ENCODE measurements at places on chromosomes 5 and 9.

DNA sequence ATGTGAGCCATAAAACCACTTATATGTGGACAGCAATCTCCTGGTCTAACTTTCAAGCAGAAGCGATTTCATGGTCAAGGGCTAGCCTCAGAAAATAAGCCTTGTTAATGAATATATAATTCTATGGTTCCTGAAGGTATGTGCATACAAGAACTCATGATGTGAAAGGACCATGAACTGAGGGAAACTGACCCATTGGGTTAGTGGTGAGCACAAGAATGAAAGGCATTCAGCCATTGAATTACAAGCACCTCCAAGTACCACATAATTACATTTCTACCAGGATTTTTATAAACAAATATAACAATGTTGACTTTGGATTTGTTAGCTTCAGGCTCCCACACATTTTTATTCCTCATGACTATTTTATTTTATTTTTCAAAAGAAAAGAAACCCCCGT is 459.0 kb downstream of the TLE4 start:
- no peak for DNase-seq

- DNase-seq, result no peak
These were observed 106.8 kb upstream of the FBXL7 start for GRCh38 chr5:15393146-15393545.

DNA sequence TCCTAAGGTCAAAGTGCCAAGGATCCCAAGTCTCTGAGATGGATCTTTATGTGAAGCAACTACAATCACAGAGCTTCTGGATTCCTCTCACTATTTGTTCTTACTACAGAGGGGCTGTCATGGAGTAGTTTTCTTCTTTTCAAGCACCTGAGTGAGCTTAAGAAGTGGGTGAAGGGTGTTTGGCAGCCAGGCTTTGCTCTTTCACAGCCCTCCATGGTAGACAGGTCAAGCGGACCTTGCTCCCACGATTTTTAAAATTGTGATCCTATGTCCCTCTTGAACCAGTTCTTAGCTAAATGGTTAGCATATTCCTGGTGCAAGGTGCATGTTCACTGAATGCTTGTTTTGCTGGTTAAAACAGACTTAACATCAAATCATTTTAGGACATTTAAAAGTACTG is 332.2 kb downstream of the GADD45G start:
- no peak for DNase-seq

- no peak for DNase-seq
These were observed 3.5 kb upstream of the TMED9 start for GRCh38 chr5:177588413-177588909.

- no peak for DNase-seq
These were observed 583.9 kb downstream of the SEMA5A start for GRCh38 chr5:8961956-8962355.

- no peak for DNase-seq
These were observed 56.6 kb downstream of the CHSY3 start for GRCh38 chr5:129960831-129961230.

- no peak for DNase-seq
These were observed 51.4 kb upstream of the SLC2A8 start for GRCh38 chr9:127345566-127345965.

DNA sequence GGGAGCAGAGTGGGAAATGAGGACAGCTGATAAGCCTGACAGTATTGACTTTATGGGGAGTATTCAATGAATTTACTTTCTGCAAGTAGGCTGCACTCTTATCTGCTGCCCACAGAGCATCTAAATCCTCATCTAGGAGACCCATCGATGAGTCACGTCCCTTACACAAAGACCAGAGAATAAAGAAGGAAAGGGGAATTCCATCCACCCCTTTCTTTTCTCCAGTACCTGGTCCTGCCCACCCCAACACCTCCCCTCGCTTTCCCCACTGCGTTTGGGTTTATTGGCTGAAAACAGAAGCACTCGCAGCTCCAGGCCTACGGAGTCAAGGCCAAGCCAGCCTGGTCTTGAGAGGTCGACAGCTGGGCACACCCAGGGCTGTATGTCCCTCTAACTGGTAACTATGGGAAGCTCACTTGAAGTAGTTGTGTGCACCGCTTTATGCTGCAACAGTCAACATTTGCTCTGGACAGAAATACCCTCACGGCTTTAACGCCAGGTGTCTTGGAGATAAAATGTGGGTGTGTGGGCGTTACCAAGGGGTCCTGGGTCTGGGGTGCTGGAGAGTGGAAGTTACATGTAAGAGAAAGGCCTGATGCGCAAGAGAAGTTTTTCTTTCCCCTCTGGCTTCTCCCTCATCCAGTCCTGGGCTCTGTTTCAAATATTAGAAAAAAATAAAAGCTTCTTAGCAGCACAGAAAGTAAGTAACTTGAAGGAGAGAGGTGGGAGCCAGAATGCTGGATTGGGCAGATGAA is 14.5 kb upstream of the TAL2 start:
- DNase-seq, result no peak

DNA sequence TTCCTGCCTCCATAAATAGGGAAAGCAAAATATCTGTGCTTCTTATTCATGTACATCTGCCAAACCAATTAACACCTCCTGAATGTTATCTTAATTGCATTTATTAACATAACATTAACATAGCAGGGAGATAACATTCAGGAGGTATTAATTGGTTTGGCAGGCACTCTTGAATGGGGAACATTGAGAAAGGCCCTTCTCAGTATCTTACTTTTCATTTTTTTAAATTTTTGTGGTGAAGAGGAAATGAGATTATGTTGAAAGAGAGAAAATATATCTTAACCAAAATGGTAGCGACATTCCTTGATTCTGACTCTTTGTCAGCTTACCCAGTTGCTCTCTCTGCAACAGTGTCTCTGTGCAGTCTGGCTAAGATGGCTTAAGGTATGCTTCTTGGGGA is 100.4 kb upstream of the TLE1 start:
- DNase-seq, result no peak

- no peak for DNase-seq
These were observed 2076.0 kb upstream of the CDH9 start for GRCh38 chr5:29114331-29114768.

- no peak for DNase-seq
These were observed 133.7 kb downstream of the PLPPR1 start for GRCh38 chr9:101162231-101162630.

GRCh38 chr9:126886034-126886822 is 25.8 kb downstream of the ZBTB34 start:
- DNase-seq, result no peak

DNA sequence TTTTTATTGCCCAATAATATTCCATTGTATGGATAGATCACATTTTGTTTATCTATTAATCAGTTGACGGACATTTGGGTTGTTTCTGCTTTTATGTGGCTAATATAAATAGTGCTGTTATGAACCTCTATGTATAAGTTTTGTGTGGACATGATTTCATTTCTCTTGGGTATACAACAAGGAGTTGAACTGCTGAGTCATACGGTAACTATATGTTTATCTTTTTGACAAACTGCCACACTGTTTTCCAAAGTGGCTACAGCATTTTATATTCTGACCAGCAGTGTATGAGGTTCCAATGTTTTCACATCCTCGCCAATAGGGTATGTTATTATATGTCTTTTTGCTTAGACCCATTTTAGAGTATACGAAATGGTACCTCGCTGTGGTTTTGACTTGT is 264.3 kb downstream of the RFX3 start:
- no peak for DNase-seq

GRCh38 chr9:123834889-123835562 is 94.9 kb downstream of the DENND1A start:
- DNase-seq, result no peak

GRCh38 chr5:174690271-174690670 is 34.1 kb upstream of the MSX2 start:
- DNase-seq, result no peak

- DNase-seq, result no peak
These were observed 30.2 kb downstream of the SH3PXD2B start for GRCh38 chr5:172424111-172424490.

DNA sequence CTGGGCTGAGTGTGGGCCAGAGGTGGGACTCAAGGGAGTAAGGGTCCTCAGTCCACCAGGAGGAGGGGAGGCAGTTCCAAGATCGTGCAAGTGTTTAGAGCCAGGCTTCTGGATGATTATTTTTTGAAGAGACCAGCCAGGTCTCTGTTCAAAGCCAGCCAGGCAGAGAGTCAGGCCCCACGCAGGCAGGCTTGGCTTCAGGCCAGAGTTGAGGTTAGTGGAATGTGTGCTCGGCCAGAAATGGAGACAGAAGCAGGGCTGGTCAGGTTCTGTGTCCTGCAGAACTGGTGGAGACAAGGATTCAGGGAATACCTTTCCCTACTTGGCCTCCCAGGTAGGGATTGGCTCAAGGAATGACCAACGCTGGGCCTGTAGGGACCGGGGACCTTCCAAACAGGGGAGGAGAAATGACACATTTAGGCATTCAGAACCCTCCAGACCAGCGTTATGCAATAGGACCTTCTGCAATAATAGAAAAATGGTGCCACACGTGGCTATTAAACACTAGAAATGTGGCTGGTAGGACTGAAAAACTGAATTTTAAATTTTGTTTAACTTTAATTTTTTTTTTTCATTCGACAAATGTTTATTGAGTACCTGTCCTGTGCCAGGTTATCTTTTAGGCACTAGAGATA is 106.2 kb downstream of the CMYA5 start:
- DNase-seq, result no peak

GRCh38 chr5:88680253-88681132 is 202.5 kb downstream of the MEF2C start:
- DNase-seq, result no peak

DNA sequence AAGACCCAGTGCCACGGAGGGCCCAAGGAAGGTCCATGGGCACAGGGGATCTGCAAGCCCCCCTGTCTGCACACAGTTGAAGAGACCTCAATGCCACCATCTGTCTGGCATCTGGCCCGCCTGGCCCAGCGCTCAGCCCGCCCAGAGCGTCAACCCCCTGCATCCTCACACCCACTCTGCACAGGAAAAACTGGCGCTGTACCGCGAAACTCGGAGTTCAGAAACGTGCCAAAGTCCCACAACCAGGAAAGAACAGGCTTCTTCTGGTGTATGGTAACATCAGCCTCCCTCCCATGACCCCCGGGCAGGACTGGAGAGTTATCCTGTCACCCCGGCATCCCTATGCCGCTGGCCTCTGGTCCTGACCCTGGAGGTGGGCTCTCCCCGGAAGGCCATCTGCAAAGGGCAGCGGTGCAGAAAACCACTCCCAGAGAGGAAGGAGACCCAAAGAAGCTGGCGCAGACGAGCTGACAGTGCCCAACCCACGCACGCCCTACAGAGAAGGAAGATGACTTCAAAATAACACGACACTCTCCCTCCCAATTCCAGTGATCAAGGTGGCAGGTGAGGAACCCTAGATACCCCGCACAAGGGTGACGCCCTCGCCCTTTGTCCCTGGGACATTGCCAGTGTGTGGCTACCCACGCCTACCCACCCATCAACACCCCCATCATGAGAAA is 18.9 kb downstream of the VAV2 start:
- no peak for DNase-seq

- DNase-seq, result no peak
These were observed at the start of gene ENTPD2 for GRCh38 chr9:137053944-137054931. Gene ENTPD2, minus strand, starts transcription at chr9:137054061. Its CDS starts 64 bp downstream, at chr9:137053997.

DNA sequence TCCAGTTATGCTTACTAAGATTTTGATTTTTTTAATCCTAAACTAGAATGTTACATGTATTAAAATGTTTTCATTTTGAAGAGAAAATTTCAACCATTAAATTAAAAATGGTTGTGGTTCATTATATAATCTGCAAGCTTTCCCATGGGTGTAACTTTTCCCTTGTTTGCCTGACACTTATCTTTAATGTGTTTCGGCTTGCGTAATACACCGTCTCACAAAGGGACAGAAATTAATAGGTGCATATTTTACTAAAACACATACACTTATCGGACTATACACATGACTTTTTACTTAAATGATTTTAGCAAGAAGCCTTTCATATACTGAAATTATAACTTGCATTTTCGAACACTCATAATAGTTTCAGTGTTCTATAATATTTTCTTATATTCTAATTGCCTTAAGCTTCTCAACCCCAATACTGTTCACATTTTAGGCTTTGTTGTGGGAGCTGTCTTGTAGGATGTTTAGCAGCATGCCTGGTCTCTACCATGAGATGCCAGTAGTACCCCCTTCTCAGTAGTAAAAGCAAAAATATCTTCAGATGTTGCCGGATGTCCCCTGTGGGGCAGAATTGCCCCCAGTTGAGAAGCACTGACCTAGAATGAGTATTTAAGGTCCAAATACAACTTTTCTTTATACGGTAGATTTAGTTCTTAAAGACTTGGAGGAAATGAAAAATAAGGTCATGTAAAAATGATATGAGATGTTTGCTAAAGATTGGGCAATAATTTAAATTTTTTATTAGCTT is 28.6 kb downstream of the UGCG start:
- DNase-seq, result no peak

DNA sequence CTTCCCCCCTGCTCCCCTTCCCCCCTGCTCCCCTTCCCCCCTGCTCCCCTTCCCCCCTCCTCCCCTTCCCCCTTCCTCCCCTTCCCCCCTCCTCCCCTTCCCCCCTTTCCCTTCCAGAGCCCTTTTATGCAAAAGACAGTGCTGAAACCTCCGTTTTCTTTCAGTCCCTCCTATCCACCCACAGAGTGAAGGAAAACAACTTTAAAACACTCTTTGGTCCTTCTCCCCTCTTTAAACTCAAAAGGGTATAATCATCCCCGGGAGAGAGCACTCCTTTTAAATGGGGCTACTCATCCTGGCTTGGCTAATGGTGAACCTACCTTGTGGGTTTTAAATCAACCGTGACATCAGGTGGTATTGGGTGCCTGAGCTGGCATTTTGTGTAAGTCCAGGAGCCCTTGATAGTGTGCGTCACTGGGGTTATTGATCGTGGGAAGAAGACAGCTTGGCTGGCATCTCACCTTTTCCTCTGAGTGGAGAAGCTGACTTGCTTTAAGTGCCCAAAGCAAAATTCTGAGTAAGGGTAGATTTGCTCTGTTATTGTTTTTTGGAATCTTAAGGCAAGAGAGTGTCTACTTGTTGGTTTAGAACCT is 2.7 kb downstream of the LARP1 start:
- DNase-seq, result no peak

DNA sequence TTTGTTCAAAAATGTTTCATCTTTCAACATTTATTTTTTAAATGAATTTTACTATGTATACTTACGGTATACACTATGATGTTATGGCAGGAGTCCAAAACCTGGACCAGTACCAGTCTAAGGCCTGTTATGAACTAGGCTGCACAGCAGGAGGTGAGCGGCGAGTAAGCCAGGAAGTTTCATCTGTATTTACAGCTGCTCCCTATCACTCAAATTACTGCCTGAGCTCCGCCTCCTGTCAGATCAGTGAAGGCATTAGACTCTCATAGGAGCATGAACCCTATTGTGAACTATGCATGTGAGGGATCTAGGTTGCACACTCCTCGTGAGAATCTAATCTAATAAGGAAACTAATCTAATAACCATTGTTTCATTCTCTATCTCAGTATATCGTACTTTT is 715.5 kb upstream of the PTPRD start:
- DNase-seq, result no peak

DNA sequence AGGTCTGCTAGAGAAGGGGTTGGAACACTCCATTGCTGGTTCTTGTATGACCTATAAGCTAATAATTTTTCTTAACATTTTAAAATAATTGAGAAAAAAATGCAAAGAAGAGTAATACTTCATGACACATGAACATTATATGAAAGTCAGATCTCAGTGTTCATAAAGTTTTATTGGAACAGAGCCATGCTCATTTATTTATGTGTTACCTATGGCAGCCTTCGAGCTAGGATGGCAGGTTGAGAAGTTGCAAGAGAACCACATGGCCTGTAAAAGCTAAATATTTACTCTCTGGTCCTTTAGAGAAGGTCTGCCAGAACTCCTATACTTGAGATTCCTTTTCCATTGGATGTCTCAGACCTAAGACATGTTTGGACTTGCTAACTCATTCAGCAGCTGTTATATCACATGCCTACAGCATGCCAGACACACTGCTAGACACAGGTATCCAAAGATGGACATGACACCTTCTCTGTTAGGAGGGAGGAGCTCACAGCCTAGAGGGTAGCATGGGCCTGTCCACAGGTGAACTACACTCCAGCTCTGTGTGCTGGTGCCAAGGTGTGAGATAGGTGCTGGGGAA is 304.3 kb downstream of the ARHGAP26 start:
- no peak for DNase-seq
